ENCODE measurements at places on chromosomes 1 and 21.
A peak's percentile ranks its signal among the peaks of the same experiment; 100 is the strongest.

DNA sequence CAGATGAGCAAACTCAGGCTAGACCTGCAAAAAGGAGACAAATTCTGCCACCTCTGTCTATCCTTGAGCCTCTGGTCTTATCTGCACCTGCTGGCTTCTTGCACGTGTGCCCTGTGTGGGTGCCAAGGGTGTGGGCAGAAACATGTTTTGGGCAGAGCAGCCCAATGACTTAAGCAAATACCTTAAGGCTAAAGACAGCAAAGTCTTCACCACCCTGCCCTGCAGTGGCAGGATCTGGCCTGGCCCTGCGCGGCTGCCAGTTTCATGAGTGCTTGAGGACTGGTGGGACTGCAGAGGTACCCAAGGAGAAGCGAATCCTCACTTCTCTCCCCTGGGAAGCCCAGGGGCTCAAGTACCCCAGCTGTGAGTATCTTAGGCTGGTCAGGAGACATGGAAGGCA lies 3.8 kb upstream of the SLC26A9 start:
- DNase-seq, result no peak

- DNase-seq, result no peak
Measured at GRCh38 chr1:67784545-67785186, 48.6 kb downstream of the GNG12 start.

DNA sequence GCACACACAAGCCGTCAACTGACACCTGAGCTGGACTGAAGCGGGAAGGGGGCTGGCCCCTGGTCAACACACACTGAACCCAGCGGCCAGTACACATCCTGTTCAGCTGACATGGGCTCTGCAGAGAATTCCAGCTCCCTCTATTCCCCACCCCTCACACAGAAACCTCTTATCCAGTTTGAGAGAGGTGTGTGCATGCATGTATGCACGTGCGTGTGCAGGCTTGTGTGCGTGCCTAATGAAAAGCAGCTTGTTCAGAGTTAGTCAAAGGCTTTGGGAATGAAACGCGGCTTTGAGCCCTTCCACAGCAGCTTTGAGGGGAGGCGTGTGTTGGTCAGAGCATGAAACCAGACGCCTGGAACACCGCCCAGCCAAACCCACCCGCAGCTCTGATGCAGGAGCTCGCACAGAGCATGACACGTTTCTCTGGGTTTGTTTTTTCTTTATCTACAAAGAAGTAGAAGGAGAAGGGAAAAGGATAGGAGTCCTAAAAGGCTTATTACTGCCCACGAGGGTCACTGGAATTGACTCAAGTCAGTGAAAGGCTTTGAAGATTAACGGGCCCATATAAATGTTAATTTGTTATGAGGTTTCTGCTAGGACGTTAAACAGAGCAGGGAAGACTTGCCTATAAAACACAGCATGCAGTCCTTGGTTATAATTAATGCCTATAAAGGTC lies 184.2 kb downstream of the ETS2 start:
- DNase-seq, result peak; percentile 68

GRCh38 chr1:228426518-228427175 lies 10.0 kb upstream of the TRIM17 start:
- DNase-seq, result no peak

DNA sequence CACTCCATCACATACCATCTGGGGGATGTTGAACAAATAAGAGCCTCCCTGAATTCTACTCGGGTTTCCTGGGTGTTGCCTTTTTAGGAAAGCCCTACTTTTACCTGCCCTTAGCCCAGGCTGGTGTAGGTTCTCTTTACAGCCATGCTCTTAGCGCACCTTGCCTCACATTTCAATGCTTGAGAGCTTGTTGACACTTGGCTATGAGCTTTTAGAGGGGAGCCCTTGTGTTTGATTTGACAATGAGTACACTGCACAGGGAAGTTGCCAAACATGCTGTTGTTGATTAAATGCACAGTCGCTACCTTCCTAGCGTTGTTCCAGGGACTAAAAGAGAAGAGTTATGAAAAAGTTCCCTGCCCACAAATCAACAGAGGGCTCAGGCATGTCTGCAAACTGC lies 103.8 kb downstream of the TRABD2B start:
- no peak for DNase-seq

GRCh38 chr1:46333300-46334029 lies 7.1 kb upstream of the NSUN4 start:
- DNase-seq, result peak; percentile 62

DNA sequence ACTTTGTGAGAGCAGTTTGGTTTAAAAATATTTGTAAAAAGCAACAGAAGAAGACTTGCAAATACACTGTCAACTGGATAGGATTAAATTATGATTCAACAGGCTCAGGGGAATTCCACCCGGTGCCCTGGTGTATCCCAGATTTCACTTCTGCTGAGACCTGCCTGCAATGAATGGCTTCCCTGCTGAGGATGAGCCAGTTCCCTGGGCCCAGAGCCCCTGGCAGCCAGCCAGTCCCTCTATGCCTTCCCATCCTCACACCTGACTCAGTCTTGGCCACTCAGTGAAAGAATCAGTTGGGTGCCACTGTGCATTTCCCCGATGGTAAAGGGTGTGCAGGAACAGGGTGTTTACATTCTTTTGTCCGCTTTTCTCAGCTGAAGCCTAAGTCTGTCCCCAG lies 64.4 kb downstream of the KCTD3 start:
- peak; percentile 66 for DNase-seq

DNA sequence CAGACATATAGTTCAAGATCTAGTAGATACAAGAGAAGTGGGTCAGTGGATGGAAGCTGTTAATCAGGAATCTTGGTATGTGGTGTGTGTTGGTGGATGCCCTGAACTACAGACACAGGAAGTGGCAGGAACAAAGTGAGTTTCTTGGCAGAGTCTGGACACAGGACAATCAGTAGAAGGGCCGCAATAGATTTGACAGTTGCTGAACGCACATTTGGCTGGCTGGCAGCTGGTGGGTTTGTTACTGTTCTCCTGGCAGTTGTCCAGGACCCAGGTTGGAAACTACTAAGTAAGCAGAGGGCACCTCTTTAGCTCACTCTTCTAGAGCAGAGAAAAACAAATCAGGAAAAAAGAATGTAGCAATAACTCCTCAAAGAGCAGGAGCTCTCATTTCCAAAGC lies 13.2 kb downstream of the KRTAP26-1 start:
- DNase-seq, result no peak

DNA sequence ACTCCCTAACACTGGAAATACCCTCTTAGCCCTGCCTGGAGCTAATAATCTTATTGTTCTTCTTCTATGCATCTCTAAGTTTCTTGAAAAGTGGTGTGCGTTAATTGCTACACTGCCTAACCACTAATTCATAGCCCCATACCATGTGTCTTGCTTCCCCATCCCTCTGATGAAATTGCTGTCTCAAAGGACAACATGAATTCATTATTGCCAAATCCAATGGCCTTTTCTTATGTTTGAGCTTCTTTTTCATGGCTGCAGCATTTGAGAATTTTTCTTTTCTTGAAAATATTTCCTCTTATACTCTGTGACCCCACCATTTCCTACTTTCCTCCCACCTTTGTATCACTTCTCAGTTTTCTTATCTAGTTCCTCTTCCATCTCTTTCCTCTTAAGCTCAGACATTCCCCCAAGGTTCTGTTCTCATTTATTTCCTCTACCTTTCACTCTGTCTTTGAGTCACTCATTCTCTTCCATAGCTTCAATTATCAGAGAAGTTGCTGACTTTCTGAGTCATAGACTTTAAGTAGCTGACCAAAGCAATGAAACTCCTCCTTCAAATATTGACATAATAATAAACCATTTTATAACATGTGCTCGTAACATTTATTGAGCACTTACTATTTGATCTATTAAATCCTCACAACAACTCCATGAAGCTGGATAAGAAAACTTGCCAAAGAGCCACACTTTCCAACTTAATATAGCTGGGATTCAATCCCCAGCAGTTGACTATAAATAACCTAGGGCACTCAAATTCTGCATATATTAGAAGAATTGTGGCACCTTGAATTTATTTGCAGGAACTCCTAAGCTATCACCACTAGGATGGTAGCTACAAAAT lies 35.5 kb upstream of the ATP6V1G3 start:
- peak; percentile 31 for DNase-seq

DNA sequence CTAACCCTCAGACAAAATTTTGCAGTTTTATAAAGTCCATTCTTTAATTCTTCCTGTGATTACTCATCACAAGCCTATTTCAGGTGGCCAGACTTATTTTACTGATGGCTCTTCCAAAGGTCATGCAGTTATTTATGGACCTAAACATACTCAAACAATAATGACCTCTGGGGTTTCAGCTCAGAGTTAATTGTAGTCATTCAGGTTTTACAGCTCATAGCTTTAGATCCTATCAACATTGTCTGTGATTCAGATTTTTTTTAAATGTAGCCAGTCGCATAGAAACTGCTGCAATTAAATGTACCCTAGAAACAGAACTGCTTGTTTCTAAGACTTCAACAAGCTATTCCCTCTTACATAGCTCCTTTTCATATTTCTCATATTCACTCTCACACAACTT lies 270.8 kb downstream of the COL11A1 start:
- no peak for DNase-seq

DNA sequence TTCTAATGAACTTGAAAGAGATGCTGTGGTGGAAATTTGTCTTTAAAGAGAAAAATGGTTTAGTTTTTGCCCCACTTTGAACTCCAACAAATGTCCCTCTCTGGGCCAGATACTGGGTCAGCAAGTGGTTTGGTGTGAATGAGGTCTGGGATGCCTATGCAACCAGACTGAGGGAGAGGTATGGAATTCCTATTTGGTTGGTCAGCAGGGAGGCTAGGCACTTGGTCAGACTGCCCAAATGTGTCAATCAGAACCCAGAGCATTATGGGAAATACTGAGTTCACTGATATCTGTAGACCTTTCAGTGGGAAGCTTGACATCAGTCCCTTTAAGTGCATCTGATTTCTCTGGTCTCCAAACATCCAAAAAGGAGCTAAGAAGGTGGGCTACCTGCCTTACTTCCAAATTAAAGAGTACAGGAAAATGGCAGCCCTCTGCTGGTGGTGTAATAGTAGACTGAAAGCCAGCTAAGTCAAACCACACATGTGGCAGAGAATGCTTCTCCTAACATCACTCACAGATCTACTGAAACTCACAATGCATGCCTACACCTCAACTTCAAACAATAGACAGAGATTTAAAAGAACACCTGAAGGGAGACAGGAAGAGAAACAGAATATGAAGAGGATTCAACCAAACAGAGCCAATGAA lies 510.1 kb downstream of the PLA2G4A start:
- DNase-seq, result peak; percentile 23

GRCh38 chr21:28543975-28544374 lies 448.7 kb downstream of the LTN1 start:
- no peak for DNase-seq

- DNase-seq, result no peak
Measured at GRCh38 chr1:22670352-22670975, 17.4 kb downstream of the C1QB start.

DNA sequence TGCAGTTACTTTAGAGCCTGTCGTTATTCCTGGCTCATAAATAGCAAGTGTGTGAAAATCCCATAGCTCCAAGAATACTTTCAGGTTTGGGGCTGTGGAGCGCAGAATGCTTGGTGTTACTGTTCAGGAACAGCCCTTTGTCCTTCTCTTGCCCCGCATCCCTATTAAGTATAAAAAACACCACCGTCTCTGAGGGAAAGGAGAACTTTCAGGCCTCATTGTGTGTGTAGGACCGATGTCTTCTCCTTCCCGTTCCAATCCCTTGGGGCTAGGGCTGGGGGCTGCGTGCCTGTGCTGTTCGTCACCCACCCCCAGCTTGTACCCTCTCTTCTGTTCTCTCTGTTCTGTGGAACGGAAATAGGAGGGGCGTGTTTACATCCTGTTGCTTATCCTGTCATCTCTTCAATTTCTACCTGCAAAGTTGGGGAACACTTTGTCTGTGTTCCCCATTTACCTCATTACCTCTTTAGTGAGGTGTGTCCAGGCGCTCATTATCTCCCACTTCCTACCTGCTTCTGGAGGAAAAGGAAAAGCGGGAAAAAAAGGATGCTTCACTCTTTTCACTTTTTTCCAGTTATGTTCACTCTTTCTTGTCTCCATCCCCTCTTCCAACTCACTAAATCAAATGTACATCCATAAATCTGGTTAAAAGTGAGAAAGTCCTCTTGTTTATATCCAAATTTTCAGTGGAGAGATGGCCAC lies 788 bp upstream of the TXNIP start:
- DNase-seq, result peak; percentile 37

- peak; percentile 63 for DNase-seq
Measured at GRCh38 chr1:236063919-236064673, 794 bp downstream of the NID1 start.

DNA sequence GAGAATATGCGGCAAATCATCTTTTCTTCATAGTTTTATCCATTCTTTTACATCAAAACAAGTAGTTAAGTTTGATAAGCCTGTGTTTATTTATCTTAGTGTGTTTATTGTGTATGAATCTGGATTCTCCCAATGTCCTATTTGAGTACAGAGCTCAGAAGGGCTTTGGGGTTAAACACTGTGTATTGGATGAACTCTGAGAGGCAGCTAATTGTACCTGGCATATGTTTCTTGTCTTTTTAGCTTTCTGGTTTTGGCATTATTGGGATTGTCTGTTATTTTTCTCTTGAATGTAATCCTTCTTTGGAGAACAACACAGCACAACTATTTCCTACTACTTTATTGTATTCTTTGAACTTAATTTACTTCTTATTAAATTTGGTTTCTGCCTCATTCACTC lies 906.9 kb downstream of the ADGRL2 start:
- no peak for DNase-seq

DNA sequence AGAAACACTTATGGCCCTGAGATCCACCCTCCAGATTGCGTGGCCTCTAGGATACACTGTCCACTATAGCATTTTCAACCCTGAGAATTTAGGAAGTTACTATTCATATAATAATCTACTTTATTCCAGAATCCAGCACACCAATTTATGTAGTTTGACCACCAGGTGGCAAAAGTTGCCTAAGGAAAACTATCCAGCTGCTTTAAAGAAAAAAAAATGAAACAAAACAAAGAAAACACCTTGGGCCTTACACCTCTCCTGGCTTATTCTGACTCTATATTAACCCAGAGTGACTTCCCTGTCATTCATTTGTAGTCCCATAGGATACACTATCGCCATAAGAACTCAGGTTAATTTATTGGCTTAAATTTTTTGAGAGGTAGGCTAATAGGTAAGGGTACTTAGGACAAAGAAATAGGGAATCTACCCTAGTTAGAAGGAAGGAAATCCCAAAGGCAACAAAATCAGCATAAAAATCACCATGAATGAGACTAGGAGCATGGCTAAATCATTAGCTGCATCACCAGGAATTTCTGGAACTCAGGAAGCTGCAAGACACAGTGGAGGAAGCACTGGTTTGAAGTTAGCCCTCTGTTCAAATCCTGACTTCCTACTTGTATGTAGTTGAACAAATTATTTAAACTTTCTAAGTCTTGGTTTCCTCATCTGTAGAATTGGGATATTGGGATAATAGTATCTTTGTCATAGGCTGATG lies 107.5 kb downstream of the SPAG17 start:
- DNase-seq, result peak; percentile 8
